Retina (tissue), 1 donor: ENCODE measurements at places on chromosomes 6 and 20.
A peak's percentile ranks its signal among the peaks of the same experiment; 100 is the strongest.

DNA sequence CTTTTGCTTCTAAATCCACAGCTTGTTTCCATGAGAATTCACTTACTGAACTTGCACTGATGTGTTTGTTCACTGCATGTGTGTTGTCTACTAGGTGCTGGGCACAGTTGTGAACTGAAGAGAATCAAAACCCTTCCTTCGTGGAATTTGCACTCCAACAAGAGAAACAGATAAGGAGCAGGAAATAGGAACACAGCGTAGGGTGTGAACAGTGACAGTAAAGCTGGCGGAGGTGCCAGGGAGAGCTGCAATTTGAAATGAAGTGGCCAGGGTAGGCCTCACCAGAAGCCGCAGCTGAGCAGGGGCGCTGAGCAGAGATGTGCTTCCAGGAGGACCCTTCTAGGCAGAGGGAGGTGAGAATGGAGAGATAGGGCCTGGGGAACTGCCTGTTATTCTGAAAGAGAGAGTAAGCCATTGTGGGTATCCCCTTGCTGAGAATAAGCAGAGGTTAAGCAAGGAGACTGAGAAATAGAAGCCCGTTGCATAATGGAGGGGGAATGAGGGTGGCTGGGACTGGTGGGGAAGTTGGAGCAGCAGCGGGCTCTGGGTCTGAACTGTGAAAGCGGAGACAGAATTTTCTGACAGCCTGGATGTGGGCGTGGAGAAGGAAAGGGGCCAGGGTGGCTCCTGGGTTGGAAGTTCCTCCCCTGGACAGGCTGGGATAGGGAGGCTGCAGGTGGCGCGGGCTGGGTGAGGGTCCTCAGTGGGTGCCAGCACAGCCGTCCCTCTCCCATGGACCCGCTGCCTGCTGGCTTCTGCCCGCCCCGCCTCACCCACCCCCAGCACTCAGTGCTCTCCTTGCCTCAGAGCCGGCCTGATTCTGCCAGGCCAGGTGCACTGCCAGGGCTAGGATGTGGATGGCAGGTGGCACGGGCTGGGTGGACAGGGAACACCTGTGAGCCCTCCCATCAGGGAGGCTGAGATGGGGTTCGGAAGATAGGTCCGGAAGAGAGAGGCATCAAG, 114.7 kb upstream of the AFDN start:
- no peak for DNase-seq

DNA sequence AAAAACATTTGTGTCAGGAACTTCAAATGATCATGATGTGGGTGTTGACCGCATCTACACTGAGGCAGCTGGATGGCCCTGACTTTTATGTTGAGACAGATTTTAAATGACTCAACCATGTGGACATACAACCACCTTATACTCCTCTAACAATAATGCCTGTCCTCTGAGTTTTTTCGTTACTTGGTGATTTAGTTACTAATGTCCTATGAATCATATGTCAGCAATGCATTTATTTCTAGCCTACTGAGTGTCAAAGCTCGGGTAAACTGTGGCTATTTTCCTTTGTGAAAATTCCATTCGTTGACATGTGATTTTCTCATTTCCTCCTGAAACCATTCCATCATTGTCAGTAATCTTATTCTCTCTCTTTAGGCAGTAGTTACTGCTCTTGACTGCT, 38.9 kb upstream of the NKX2-4 start:
- DNase-seq, result no peak

DNA sequence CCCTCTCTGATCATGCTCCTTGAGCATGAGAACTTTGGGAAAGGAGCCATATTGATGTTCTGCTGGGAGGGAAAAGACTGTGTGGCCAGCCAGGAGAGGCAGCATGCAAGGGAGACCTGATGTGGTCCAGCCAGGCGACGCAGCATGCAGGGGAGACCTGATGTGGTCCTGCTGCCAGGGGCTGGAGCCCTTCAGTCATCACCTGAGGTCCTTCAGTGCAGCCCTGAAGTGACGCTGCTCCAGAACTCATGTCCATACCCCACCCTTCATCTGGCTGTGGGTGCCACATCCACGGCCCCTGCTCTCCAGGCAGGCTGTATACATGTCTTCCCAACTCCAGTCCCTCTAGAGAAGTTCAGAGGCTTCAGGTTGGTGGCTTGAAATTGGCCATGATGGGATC, 134.4 kb downstream of the ERMARD start:
- no peak for DNase-seq

DNA sequence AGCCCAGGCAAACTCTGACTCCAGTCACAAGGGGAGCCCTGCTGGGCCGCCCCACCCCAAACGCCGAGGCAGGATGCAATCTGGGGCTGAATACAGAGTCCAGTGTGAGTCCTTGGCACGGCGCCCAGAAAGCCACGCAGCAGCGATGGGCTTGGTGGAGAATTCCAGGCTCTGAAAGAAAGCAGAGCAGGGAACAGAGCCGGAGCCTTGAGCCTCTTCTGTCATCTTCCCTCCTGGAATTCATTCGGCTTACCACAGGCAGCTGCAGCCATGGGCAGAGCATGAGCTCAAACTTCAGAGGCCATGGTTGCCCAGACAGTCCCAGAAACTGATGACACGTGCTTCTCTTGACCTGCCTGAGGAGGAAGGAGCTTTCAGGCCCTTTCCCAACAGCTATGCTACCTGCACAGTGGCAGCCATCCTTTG, 441.1 kb upstream of the JARID2 start:
- no peak for DNase-seq

GRCh38 chr20:10603971-10604864, 69.6 kb downstream of the JAG1 start:
- DNase-seq, result peak; percentile 52

- no peak for DNase-seq
These were observed 14.3 kb upstream of the PDSS2 start for GRCh38 chr6:107473660-107474059.

- no peak for DNase-seq
These were observed 167.0 kb downstream of the SOBP start for GRCh38 chr6:107656883-107657282.

GRCh38 chr6:94733066-94733465, 844.3 kb upstream of the MANEA start:
- no peak for DNase-seq

DNA sequence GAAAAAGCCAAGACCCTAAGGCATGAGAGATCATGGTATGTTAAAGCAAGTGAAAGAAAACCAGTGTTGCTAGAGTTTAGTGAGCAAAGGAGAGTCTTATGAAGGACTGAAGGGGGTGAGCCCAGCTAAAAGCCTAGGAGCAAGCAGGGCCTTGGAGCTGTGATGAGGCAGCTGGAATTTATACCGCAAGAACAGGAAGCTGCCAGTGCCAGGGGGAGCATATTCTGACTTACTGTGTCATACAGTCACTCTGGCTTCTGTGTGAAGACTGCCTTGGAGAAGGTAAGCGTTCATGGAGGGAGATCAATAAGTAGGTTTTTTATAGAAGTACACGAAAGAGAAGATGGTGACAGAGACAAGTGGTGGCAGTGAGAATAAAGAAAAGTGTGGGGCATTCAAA, 308.9 kb upstream of the THEMIS start:
- no peak for DNase-seq

- peak; percentile 99 for DNase-seq
These were observed at the start of gene PPP1R11 for GRCh38 chr6:30066577-30067459. Gene PPP1R11 (plus strand): TSS chr6:30067198. CDS start chr6:30067411, 213 bp downstream.

DNA sequence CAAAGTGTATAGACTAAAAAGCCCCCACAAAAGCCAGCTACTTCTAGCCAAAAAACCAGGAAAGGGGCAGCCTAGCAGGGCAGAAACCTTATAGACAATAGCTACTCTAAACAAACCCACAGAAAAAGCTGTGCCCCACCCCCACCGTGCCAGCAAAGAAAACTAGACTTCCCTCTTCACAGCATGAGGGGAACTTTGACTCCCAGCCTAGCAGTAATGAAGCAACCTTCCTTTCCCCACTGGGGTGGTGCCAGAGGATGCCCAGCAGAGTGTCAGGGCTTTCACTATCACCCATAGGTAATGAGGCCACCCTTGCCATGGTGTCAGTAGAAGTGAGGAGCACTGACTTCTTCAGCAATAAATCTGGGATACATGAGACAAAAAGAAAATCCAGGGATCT, 99.0 kb upstream of the LGSN start:
- DNase-seq, result no peak

DNA sequence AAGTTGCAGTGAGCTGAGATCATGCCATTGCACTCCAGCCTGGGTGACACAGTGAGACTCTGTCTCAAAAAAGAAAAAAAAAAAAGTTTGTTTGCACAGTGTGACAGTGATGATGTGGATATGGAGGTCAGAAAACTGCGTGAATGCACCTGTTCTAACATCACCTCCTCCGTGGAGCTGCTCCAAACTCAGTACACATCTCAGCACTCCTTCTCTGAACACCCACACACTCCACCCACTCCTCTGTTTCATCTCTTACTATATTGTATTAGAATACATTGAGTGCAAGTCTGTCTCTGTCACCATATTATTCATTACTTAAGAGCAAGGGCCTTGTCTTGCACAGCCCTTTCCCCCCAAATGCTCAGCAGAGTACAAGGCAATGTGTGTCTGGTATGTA, 51.5 kb upstream of the ENPP4 start:
- no peak for DNase-seq

DNA sequence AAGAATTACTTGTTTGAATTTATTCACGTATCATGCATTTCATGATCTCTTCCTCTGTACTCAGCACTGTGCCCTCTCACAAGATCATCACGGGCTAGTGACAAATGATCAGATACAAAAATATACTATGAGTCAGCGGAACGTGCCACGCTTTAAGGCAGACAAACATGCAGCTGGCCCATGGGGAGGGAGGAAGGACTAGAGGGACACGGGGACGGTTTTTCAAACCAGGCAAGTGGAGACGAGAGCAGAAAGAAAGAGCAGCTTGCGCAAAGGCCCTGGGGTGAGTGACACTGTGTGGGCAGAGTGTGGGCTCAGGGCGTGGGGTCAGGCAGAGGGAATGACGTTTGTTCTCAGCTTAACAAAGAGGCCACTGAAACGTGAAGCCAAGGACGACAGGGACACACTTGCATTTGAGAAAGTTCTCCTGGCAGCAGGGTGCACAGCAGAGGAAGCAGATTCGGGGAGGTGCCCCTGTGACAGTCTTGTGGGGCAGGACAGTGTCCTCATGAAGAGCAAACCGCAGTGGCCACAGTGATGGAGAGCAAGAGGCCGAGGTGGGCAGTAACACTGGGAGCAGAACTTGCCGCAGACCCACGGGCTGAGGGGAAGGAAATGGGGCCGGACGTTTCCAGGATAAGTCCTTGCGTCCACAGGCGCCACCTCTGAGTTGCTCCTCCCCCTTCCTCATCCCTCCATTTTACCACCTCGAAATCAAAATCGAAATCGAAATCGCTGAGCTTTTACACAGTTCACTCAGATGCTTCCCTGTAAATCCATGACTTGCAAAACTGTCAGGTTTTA, 6.9 kb upstream of the RPS6KA2 start:
- no peak for DNase-seq

GRCh38 chr20:17431621-17432364, 99.4 kb downstream of the BFSP1 start:
- peak; percentile 84 for DNase-seq

GRCh38 chr6:89895276-89895874, 1.1 kb downstream of the GJA10 start:
- peak; percentile 49 for DNase-seq

DNA sequence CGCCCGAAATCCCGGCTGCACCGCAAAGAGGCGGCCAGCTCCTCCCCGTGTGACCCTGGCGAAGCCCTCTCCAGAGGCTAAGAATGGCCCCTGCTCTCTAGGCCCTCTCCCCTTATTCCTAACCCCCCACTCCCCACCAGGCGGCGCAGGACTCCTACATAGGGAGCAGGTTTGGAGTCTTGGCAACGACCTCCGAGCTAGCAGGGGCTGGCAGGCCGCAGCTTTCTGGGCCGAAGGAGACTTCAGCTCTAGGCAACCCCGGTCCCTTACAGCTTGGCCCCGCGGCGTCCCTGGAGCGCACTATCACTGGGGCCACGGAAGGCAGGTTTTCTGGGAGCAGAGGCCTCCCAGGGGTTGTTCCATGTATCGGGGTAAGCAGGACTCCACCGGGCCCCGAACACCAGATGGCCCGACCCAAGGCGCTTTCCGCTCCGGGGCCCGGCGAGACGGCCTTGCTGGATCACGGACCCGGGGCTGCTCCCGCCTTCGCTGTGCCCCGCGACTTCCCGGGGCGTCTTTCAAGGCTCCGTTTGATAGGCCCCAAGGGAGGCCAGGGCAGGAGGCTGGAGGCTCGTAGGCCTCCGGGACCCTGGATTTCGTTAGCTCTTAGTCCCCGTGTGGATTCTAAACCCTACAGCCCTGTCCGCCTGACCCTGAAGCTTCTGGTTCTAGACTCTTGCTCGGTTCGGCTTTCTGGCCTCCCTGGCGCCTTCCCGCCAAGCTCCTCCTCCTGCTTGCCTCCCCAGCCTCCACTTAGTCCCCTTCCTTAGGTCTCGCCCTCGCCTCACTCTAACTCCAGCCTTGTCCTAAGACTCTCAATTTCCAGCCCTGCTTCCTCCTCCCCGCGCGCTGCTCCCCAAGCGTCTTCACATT, 1.9 kb downstream of the SLC32A1 start:
- DNase-seq, result peak; percentile 82

GRCh38 chr6:17478946-17479345, 85.6 kb downstream of the CAP2 start:
- DNase-seq, result no peak

- peak; percentile 64 for DNase-seq
These were observed 2.1 kb downstream of the MYLIP start for GRCh38 chr6:16130932-16131387.

DNA sequence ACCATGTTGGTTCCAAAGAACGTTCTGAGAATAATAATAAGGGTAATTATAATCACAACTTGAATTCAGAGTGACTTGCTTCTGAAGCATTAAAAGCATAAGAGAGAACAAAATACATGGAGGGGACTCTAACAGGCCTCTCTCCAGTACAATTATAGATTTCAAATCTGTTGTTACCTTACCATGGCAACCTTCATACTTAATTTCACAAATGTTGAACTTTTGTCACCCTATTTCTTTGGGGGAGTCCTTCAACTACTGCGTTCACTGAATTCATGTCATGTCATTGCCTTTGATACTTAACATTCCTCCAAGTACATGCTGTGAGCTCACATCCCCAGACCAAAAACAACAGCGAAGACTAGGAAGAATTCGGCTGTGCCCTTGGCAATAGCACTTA, 104.0 kb downstream of the MKKS start:
- DNase-seq, result no peak

DNA sequence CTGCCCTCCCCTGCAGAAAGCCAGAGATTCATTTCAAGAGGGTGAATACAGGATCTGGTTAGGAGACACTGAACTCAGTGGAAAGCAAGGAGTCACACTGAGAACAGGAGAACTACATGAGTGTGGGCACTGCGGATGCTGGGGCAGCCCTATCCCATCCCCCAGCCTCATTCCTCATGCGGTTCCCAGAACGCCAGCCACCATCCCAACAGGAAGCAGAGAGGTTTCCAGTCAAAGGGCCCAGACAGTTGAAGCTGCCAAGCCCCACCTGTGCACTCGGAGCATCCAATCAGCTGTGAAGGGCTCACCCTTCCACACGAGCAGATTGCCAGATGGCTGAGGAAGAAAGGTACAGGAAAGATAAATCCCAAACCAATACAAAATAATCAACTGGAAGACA, 50.7 kb upstream of the PRND start:
- DNase-seq, result no peak

- DNase-seq, result no peak
These were observed 114.8 kb upstream of the CD93 start for GRCh38 chr20:23200914-23201313.
